Calu3 (cell line): ENCODE measurements at places on chromosomes 7 and 10. TPM values are rescaled to one million over a fixed set of nuclear protein-coding genes. Genes with fewer than 3 reads are reported as not detected.

GRCh38 chr7:108004220-108005142 lies 1.5 kb upstream of the LAMB1 start:
- peaks cover 42% of the 10 kb centered on the region for H3K4me1 ChIP-seq
- H3K27me3 ChIP-seq, result no peaks in the 10 kb centered on the region
- H3K27ac ChIP-seq, result peak overlapping the region; percentile 86
- H3K36me3 ChIP-seq, result peaks cover 42% of the 10 kb centered on the region

DNA sequence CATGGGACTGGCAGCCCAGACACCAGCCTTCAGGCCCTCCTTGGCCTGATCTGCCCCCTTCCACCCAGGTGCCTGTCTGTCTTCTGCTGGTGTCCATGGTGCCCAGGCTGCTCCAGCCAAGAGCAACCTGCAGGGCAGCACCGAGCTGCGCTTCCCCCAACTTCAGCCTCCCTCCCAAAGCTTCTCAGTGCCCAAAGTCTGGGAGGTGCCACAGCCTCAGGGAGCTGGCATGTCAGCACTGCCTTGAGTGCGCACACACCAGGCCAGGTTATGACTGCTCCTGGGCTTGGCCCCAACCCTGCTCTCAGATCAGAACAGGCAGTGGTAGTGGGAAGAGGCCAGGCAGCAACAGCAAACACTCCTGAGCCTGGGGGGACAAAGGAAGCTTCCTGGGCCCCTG lies 304.6 kb upstream of the NRG3 start:
- no peak for DNase-seq
- H3K36me3 ChIP-seq, result no peaks in the 10 kb centered on the region
- no peak overlapping the region for H3K27ac ChIP-seq
- H3K4me1 ChIP-seq, result no peaks in the 10 kb centered on the region
- no peak overlapping the region for H3K4me3 ChIP-seq

GRCh38 chr10:68092512-68092911 lies 16.8 kb upstream of the MYPN start:
- no peak overlapping the region for H3K4me3 ChIP-seq
- DNase-seq, result no peak
- peaks cover 22% of the 10 kb centered on the region for H3K36me3 ChIP-seq
- peaks cover 45% of the 10 kb centered on the region for H3K4me1 ChIP-seq
- H3K27ac ChIP-seq, result no peak overlapping the region

TAS2R41 gene
- total RNA-seq, result not detected in 2 replicates

NUTM2A gene
- 1.0 and 1.1 TPM in 2 replicates for total RNA-seq

DNA sequence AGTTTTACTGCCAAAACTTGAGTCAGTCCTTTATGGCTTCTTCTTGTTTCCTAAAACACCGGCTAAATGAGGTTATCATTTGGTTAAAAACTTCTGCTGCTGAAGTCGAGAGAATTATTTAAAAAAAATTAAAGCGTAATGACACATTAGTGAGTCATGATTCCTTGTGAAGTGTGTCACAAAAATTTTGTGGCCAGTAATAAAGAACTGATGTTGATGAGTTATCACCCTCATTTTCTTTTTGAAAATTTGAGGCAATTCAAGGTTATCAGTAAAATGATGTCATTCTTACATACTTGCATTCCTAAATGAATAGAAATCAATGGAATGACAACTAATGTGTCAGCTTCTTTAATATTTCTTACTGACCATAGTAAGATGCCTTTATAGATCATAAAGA lies 427.4 kb downstream of the SORCS3 start:
- H3K27me3 ChIP-seq, result no peaks in the 10 kb centered on the region

DNA sequence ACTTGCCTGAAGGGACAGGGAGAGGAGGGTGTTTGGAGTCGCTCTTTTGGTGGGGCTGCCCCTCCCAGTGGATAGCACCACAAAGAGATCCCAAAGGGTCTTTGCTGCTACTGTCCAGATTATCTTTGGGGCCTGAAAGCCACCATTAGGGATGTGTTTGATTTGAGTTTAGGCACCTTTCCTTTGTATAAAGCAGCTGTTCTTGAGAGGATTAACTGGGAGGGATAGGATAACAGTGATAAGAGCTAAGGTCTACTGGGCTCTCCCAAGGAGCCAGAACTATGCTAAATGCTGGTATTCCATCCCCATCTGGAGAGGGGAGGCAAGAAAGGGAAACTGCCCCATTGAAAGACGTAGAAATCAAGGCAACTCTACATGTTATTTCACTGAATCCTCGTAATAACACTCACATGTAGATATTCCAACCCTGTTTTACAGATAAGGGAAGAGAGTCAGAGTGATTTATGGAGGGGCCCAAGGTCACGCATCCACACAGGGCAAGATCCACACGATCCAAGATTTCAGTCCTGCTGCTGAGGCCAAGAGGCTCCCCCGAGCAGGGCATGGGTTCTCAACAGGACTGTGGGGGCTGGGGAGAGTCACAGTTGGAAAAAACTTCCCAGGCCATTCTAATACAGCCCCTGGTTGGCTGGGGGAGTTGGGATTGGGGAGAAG lies 11.1 kb upstream of the TCF7L2 start:
- DNase-seq, result no peak
- H3K4me3 ChIP-seq, result no peak overlapping the region
- no peak overlapping the region for H3K27ac ChIP-seq
- no peaks in the 10 kb centered on the region for H3K4me1 ChIP-seq
- no peaks in the 10 kb centered on the region for H3K27me3 ChIP-seq

- no peaks in the 10 kb centered on the region for H3K27me3 ChIP-seq
- no peaks in the 10 kb centered on the region for H3K36me3 ChIP-seq
These were observed 21.4 kb upstream of the HELLS start for GRCh38 chr10:94524146-94524545.

DNA sequence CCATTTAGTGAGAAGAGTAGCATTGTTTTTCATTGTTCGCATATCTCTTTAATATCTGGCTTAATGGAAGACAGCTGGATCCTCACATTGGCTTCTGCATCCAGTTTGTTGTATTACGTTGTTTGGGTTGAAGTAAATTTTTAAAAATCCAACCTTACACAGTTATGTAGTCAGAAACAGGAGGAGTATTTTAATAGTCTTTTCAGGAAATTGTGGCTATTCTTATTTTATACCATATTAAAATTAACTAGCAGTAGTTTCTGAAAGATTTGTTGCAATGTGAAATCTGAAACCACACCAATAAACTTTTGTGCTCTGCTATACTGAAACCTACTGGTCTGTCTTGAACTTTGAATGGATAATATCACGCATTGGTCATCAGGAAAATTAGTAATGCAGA lies 27.9 kb downstream of the MYPN start:
- H3K27me3 ChIP-seq, result no peaks in the 10 kb centered on the region
- peaks cover 25% of the 10 kb centered on the region for H3K4me1 ChIP-seq
- H3K27ac ChIP-seq, result no peak overlapping the region
- no peak for DNase-seq
- no peak overlapping the region for H3K4me3 ChIP-seq

SLC16A12 gene
- total RNA-seq, result 1.0 and 1.2 TPM in 2 replicates
